ENCODE measurements at places on chromosomes 2 and 18.

DNA sequence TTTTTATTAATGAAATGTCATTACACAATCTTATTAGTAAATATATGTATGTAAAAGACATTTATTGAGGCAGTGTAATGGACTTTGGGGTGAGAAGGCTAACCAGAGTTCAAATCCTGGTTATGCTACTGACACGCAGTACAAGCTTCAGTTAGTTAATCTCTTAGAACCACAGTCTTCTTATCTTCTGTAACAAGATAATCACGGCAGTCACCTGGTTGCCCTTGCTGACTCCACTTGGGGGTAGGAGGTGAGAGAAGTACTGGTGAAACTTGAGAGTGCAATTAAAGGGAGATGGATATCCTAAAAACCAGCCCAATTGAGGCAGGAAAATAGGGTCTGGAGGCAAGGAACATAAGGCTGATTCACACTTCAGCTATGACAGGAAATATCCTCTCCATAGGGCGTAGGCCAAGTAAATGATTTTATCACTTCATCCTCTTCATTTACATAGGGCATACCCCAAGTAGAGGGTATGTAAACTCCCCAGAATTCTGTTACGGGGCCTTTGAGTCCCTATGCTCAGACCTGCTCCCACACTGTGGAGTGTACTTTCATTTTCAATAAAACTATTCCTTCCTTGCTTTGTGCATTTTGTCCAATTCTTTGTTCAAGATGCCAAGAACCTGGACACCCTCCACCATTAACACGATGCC is 21.3 kb downstream of the SKA1 start:
- no peak for DNase-seq

DNA sequence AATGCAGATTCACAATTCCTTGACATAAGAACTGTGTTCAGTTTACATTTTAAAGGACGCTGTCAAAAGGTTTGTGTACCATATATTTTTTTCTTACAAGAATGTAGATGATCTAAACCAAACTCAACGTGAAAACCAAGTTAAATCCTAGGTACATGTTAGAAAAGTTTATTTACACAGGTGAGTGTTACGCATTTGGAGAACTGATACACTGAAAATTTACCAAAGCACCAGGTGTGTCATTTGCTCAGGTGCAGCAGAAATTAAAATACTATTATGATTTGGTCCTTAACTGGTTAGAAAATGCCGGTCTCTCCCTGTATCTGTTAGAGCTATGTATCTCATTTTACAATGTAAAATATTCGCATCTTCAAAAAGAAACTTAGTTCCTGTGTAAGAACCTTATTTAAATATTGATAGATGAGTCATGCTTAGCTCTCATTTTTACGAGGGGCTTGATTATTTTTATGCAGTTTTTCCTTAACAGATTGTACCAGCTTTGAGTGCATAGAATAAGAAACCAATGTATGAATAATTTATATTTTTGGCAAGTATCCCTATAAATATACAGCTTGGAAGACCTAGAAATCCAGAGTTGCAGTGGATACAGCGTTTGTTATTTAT is 25.1 kb downstream of the MFF start:
- DNase-seq = no peak

DNA sequence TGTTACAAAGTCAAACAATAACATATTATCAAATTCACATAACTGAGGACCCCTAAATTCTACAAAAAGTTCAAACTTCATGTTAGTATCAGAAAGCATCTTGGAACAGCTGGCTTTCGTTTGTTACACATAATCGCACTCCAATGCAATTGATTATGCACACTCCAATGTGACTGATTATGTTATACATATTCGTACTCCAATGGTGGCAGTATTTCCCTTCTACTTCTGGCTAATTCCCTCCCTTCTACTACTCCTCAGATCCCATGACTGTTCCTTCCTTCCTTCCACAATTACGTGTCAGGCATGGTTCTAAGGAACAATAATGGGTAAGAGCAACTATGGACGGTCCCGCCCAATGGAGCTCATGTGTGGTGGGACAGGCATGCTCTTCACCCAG is 137.1 kb upstream of the CCDC150 start:
- DNase-seq = no peak

GRCh38 chr2:240586919-240587800 is 626 bp downstream of the CAPN10 start:
- no peak for DNase-seq

DNA sequence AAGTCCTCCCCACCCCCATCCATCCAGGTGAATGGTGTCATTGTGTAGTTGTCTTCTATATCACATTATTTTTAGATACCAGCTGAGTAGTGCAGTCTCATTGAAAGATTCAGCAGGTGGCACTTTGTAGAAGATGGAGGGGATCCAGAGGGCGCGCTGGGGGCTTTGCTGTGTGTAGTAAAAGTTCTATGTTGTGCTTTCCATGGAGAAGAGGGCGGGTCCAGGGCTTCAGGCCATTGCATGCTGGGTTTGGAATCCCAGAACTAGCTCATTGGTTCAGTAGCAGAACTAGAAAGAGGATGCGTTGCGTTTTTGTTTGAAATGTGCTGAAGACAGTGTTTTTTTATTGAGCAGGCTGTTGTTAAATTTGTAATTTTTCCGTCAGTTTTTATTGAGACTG is 120.0 kb downstream of the MAP4K4 start:
- DNase-seq = no peak

GRCh38 chr2:147546109-147546508 is 298.7 kb upstream of the ACVR2A start:
- DNase-seq = no peak

GRCh38 chr2:118604371-118604770 is 243.1 kb downstream of the EN1 start:
- DNase-seq = no peak

DNA sequence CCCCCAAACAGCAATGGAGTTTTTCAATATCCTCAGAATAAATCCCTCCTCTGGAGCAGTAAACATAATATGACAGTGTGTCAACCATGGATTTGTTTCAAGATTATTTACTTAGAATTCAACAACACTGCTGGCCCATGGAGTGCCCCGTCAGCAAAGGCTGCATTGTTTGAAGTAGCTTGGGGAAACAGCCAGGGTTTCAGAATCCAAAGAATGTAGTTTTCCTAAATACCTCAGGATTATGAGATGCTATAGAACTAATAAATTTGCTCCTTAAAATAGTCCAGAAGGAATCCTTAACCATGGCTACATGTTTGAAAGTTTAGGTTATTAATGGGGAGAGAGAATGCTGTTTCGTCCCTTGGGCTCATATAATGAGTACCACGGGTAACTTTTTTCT is 13.1 kb upstream of the CETN1 start:
- no peak for DNase-seq

GRCh38 chr18:27808683-27809082 is 368.2 kb downstream of the CDH2 start:
- no peak for DNase-seq

GRCh38 chr2:49973917-49974368 is 819.6 kb upstream of the FSHR start:
- DNase-seq = no peak

- DNase-seq = no peak
Measured at GRCh38 chr2:12935796-12936195, 219.1 kb downstream of the TRIB2 start.

DNA sequence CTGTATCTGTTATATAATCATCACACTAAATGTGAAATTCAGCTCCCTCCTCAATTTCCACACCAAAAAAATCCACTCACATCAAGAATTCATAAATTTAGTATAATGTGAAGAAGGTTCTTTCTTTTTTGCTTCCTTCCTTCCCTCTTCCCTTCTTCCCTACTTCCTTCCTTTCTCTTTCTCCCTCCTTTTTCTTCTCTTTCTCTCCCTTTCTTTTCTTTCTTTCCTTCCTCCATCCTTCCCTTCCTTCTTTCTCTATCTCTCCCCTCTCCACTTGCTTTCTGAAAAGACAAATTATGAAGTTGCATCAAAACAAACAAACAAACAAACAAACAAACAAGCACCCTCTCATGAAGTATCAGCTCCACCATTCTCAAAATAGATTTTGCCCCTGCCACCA is 290.0 kb downstream of the PDE11A start:
- no peak for DNase-seq

All from brain pericyte (primary cell).